ENCODE measurements at places on chromosomes 12 and 14. TPM values are rescaled to one million over a fixed set of nuclear protein-coding genes. Genes with fewer than 3 reads are reported as not detected.
A peak's percentile ranks its signal among the peaks of the same experiment; 100 is the strongest.

- no peak for DNase-seq
- H3K36me3 ChIP-seq, result no peaks in the 10 kb centered on the region
- no peak overlapping the region for H3K4me3 ChIP-seq
Observed at GRCh38 chr14:18660585-18660922, 59.6 kb downstream of the OR11H12 start.

DNA sequence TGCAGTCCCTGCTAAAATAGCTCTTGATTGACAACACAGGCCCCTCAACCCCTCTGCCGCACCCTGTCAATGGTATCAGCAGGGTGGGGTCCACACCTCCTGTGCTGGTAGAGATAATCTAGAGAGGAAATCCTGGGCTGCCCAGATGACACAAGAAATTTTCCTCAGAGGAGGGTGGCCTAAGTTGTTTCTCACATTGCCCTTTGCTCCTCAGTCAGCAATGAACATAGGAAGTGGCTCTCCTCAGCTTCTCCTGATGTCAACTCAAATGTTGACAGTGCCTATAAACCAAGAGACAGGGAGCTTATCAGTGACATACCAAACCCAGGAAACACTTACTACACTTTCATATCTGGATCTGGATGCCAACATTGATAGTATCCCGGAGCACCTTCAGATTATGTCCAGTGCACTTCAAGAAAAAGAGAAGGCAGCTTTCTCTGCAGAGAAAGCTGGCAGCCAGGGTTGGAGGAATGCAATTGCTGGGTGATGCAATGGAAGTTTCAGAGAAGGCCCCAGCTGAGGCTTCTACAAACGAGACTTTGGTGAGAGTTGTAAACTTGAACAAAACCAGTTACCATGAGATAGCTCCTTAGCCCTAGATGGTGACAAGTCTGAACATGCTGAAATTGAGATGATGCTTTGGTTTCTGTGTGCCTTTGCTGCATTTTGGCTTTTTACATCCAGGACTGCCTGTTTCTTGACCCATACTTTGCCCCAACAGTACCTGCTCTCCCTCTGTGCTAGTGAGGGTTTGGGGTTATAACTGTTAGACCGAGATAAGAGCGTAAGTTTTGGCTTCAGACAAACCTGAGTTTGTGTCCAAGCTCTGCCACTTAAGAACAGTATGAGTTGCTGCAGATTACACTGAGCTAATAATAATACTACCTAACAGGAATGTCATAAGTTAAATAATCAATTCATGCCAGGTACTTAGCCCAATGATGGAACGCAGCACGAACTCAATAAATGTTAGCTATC is 183.5 kb downstream of the NUAK1 start:
- no peak overlapping the region for H3K27ac ChIP-seq
- no peaks in the 10 kb centered on the region for H3K4me1 ChIP-seq
- H3K4me3 ChIP-seq, result no peak overlapping the region
- H3K27me3 ChIP-seq, result no peaks in the 10 kb centered on the region

DNA sequence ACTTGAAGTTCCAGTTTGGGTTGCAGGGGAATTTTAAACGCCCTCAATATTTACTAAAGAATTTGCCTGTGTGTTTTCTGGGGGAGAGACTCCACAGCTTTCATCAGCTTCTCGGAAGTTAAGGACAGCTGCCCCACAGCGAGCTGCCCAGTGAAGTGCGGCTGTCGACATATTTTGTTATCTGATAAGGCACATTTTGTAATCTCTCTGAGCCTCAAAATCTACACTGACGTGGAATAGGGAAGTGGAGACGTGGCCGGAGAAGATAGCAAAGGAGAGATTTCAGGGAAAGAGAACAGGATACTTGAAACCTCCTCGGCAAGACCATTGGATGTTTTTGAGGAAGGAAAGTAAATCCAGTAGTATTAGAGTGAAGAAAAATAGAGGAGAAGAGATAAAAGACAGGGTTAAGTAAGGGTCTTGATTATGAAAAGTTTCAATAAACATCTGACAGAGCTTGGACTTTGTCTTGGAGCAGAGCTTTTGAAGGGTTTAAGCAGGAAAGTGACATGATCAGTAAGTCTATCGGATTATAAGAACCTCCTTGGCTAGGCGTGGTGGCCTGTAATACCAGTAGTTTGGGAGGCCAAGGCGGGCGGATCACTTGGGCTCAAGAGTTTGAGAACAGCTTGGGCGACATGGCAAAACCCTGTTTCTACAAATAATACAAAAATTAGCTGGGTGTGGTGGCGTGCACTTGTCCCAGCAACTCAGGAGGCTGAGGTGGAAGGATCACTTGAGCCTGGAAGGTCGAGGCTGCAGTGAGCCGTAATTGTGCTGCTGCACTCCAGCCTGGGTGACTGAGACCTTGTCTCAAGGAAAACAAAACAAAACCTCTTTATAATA is 1.1 kb downstream of the POLR3B start:
- peak overlapping the region; percentile 90 for H3K27ac ChIP-seq
- no peaks in the 10 kb centered on the region for H3K27me3 ChIP-seq
- H3K4me1 ChIP-seq, result peaks cover 6% of the 10 kb centered on the region
- DNase-seq, result no peak
- no peaks in the 10 kb centered on the region for H3K36me3 ChIP-seq

- H3K27ac ChIP-seq, result no peak overlapping the region
- peaks cover 8% of the 10 kb centered on the region for H3K4me1 ChIP-seq
- DNase-seq, result no peak
- H3K4me3 ChIP-seq, result no peak overlapping the region
- H3K36me3 ChIP-seq, result no peaks in the 10 kb centered on the region
Observed at GRCh38 chr12:96980991-96981414, 73.9 kb downstream of the NEDD1 start.

DNA sequence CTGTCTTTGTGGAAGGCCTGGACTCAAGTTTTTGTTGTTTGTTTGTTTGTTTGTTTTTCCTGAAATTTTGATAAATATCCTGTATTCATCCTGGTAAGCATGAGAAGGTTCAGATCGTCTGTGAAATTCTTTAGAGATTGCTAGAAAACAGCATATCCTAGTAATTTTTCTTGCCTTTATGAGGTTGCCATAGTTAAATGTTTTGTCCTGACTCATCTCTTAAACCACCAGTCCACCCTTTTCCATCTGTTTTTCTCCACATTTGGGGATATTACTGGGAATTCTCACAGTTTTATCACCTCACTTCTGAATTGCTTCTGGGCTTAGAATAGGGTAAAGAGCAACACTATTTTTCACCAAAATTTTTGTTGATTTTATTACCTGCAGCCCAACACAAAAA is 248.3 kb downstream of the FBXL14 start:
- H3K27me3 ChIP-seq, result no peaks in the 10 kb centered on the region
- H3K4me1 ChIP-seq, result no peaks in the 10 kb centered on the region

DNA sequence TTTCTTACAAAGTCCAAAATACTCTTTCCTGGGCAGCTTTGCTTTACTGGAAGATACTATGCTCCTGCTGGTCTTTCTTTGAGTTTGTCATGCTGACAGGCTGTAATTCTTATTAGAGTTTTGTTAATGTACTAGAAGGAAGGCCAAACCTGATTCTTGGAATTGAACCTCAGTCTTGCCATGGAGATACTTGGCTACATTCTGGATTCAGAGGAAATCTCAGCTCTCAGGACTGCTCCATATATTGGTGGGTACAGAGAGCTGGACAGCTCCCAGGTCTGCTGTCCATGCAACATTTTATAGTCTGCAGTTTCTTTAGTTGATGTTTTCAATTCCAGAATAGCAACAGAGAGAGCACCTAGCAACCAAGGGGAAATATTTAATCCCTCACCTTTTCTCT is 363.1 kb upstream of the STXBP6 start:
- no peak for DNase-seq
- H3K36me3 ChIP-seq, result no peaks in the 10 kb centered on the region
- no peaks in the 10 kb centered on the region for H3K4me1 ChIP-seq
- H3K27ac ChIP-seq, result no peak overlapping the region

DNA sequence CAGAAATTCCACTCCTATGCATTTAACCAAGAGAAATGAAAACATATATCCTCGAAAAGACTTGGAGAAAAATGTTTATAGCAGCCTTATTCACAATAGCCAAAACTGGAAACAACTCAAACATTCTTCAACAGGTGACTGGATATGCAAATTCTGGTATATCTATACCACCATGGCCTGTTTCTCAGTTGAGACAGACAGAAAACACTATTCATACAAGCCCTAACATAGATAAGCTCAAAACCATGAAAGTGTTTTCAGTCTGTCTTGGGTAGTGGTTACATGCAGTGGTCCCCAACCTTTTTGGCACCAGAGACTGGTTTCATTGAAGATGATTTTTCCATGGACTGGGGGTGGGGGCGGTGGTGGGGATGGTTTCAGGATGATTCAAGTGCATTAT is 83.8 kb downstream of the SRGAP1 start:
- no peaks in the 10 kb centered on the region for H3K4me1 ChIP-seq
- no peaks in the 10 kb centered on the region for H3K36me3 ChIP-seq
- no peak overlapping the region for H3K4me3 ChIP-seq

GRCh38 chr12:89682284-89682683 is 26.4 kb downstream of the ATP2B1 start:
- H3K27me3 ChIP-seq, result no peaks in the 10 kb centered on the region
- H3K4me1 ChIP-seq, result no peaks in the 10 kb centered on the region
- DNase-seq, result no peak
- no peaks in the 10 kb centered on the region for H3K36me3 ChIP-seq
- no peak overlapping the region for H3K4me3 ChIP-seq

Gene RHOJ
- total RNA-seq, result 3.0 TPM

Gene NDRG2
- total RNA-seq, result 130 TPM

Gene PARPBP
- 4.1 TPM for total RNA-seq

Gene C1QL4
- total RNA-seq, result not detected

Gene SRGAP1
- total RNA-seq, result 92.4 TPM

Measured in Peyer's patch (tissue), 4 donors.